ENCODE measurements at places on chromosomes 2 and 18. TPM values are rescaled to one million over a fixed set of nuclear protein-coding genes. Genes with fewer than 3 reads are reported as not detected.

CD207 gene
- polyA plus RNA-seq: not detected

KLHL41 gene
- polyA plus RNA-seq: 0.08 TPM

SLC39A6 gene
- polyA plus RNA-seq: 23.1 TPM

TSPYL6 gene
- not detected for polyA plus RNA-seq

NPAS2 gene
- 29.0 TPM for polyA plus RNA-seq

UGT1A9 gene
- polyA plus RNA-seq: not detected

KIF5C gene
- not detected for polyA plus RNA-seq

C1QL2 gene
- polyA plus RNA-seq: not detected

RMC1 gene
- 27.4 TPM for polyA plus RNA-seq

KIAA2012 gene
- not detected for polyA plus RNA-seq

SOX11 gene
- not detected for polyA plus RNA-seq

SCN1A gene
- polyA plus RNA-seq: not detected

KCNIP3 gene
- 0.08 TPM for polyA plus RNA-seq

COL3A1 gene
- polyA plus RNA-seq: 2.1 TPM

CD28 gene
- polyA plus RNA-seq: not detected

AGAP1 gene
- 10.2 TPM for polyA plus RNA-seq

SYT4 gene
- not detected for polyA plus RNA-seq

DNAJC27 gene
- 1.1 TPM for polyA plus RNA-seq

IL1RL1 gene
- polyA plus RNA-seq: 32.2 TPM

ERFE gene
- polyA plus RNA-seq: 0.48 TPM

LBH gene
- 6.1 TPM for polyA plus RNA-seq

LOXHD1 gene
- polyA plus RNA-seq: not detected

ADD2 gene
- polyA plus RNA-seq: 0.17 TPM

HRH4 gene
- 0.03 TPM for polyA plus RNA-seq

MC4R gene
- not detected for polyA plus RNA-seq

ACTG2 gene
- polyA plus RNA-seq: not detected

HOXD12 gene
- polyA plus RNA-seq: not detected

SLC20A1 gene
- 47.0 TPM for polyA plus RNA-seq

DUSP2 gene
- polyA plus RNA-seq: 0.35 TPM

KIF1A gene
- polyA plus RNA-seq: 0.02 TPM

CNRIP1 gene
- polyA plus RNA-seq: 98.9 TPM

ATP9B gene
- polyA plus RNA-seq: 19.3 TPM

ICA1L gene
- polyA plus RNA-seq: 0.84 TPM

TUBA3E gene
- not detected for polyA plus RNA-seq

SPDYA gene
- polyA plus RNA-seq: 0.06 TPM

EFHD1 gene
- polyA plus RNA-seq: 0.18 TPM

FMNL2 gene
- polyA plus RNA-seq: 6.3 TPM

POLR1A gene
- polyA plus RNA-seq: 7.2 TPM

All from endothelial cell of umbilical vein (primary cell).